ENCODE measurements at places on chromosomes 5 and 9.

DNA sequence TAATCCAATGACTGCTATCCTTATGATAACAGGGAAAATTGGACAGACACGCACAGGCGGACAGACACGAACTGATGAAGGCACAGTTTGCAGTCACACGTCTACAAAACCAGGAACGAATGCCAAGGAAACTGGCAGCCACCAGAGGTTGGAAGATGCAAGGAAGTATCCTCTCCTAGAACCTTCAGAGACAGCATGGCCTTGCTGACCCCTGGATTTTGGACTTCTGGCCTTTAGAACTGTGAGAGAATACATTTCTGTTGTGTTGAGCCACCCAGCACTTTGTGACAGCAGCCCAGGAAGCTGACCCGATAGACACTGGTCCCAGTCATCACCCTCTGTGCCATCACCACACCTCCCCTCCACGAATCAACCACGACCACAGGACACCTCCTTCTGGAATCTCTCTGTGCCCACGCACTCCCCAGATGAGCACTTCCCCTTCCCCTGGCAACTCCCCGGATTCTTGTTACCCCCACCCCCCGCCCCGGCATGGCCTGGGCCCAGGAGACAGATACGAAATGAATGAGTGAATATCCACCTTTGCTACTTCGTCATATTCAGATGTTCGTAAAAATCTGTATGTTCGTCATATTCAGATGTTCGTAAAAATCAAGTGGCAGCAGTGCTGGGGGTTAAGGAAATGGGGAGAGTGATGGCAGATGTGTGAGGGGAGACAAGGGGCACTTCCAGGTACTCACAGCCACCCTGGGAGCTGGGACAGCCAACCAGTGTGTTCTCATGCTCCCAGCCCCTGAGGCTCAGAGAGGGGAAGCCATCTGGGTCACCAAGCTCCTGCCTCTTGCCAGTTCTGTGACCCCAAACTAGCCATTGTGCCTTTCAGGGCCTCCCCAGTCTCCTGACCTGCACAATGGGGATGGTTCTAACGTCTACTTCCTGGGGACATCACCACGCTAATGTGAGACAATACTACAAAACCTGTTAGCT lies 18.5 kb downstream of the GBGT1 start:
- no peak for DNase-seq

- no peak for DNase-seq
Observed at GRCh38 chr5:171299851-171300250, 9.2 kb upstream of the TLX3 start.

- DNase-seq: no peak
Observed at GRCh38 chr5:96597438-96598020, 64.6 kb upstream of the CAST start.

DNA sequence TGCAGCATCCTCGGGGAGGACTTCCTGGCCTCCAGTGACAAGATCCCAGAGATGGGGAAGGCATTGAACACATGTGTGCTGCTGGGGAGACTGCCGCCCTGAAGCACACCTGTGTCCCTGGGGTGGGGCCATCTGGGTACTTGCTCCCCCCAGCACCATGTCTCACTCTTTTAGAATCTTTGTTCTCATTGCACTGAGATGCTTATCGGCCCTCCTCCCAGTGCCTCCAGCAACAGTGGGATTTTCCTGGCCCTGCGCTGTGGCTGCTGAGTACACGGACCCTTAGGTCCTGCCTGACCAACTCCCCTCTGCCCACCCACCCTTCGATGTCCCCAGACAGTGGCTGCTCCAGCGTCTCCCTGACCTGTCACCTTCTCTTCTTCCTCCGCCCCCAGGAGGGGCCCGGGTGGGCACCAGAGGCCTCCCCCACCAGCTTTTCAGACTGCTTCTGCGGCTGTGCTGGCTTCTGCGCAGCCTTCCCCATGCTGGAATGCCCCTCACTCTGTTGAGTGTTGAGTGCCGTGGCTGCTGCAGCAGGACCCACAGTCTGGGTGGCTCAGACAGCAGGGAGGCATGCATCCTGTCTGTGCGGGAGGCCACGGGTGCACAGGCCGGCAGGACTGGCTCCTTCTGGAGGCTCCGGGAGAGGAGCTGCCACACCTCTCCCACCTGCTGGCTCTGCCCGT lies 145.9 kb upstream of the IRX2 start:
- no peak for DNase-seq

DNA sequence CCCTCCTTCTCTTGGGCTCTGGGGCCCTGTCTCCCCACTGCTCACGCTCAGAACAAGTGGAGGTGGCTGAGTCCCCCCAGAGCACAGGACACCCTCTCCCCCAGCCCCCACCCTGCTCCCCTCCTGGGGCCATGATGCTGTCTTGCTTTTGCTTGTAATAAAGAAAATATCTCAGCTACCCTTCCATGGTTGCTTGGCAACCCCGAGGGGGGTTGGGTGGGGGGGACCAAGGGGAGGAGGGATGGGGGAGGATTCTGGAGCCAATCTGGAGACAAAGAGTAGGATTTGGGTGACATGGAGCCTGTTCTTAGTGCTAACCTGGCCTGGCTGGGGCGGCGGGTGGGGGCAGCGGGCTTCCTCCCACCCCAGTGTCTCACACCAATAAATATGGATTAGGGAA lies 16.1 kb upstream of the CERCAM start:
- no peak for DNase-seq

- no peak for DNase-seq
Observed at GRCh38 chr5:69489246-69489645, 3.3 kb upstream of the OCLN start.

- no peak for DNase-seq
Observed at GRCh38 chr9:38318759-38319495, 73.6 kb upstream of the ALDH1B1 start.

DNA sequence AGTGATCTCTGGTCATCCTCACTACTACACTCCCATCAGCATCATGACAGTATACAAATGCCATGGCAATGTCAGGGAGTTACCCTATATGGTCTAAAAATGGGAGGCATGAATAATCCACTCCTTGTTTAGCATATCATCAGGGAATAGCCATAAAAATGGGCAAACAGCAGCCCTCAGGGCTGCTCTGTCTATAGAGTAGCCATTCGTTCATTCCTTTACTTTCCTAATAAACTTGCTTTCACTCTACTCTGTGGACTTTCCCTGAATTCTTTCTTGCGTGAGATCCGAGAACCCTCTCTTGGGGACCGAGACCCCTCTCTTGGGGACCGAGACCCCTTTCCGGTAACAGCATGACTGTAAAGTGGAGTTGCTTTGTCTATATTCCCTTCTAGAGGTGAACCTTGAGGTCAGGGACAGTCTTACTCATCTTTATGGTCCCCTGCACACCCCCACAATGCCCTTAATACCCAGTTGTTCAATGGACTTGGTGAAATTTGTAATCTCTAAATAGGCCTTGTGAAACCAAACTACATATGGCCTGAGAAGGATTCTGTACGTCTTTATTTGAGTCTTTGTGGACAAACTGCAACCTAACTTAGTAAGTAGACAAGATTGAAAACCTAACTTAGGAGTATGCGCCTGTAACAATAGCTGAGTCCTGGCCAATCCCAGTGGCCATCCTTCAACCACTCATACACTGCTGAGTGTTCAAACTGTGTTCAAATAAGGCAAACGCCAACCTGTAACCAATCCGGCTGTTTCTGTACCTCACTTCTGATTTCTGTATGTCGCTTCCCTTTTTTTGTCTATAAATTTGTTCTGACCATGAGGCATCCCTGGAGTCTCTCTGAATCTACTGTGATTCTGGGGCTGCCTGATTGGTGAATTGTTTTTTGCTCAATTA lies 32.3 kb upstream of the UBTD2 start:
- DNase-seq: no peak

DNA sequence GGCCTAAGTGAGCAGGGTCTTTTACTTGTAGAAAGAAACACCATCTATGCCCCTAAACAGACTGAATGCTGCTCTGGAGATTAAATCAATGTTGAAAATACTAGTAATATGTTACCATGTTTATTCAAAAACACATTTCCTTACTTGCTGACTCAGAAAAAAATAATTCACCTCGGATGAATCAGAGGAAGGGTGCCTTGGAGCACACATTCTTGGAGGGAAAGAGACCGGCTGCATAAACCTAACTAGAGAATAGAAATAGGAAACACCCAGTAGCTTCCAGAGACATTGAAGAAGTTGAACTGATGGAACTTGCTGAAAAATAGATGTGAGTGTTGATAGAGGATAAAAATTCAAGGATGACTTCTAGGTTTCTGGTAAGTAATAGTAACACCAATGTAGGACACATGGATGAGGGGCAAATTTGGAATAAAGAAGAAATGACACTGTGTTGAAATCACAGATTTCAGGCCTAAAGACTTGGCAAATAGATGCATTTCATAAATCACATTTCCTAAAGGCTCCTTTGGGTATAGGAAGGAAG lies 76.9 kb upstream of the MINAR2 start:
- DNase-seq: no peak

DNA sequence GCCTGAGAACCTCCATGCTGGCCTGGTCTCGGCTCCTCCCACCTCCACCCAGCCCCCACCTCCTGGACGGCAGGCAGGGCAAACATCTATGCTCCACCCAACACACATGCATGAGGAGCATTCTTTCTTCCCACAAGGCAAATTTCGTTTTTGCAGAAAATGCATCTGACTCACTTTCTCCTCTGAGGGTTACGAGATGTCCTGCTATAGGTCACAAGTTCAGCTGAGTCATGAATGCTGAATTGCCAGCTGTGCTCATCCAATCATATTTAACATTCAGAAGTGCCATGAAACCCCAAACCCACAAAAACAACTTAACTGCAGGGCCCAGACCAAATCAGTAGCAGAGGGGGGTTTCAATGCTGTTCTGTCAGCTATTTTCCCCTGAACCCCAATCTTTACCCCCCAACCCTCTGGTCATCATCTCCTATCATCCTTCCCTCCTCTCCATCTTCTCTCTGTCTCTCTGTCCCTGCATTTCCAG lies 39.0 kb upstream of the OSMR start:
- DNase-seq: no peak

DNA sequence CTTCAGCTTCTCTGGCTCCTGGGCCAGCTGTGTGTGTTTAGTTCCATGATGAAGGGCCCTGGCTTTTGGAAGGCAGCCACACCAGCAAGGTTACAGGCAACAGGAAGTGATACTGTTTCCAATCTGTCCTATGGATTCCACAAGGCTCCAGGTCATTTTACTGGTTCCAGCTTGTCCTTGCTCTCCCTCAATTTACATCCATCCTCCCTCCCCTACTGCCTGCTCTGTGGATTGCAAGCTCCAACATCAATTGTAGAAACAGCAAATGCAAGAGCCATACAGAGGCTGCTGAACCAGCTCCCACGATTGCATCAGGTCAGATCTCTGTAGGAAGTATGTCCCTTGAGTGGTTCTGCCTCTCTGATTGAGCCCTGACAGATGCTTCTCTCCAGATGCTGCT lies 409.8 kb downstream of the NTRK2 start:
- no peak for DNase-seq

GRCh38 chr5:95908799-95909198 lies 52.9 kb downstream of the ELL2 start:
- no peak for DNase-seq

DNA sequence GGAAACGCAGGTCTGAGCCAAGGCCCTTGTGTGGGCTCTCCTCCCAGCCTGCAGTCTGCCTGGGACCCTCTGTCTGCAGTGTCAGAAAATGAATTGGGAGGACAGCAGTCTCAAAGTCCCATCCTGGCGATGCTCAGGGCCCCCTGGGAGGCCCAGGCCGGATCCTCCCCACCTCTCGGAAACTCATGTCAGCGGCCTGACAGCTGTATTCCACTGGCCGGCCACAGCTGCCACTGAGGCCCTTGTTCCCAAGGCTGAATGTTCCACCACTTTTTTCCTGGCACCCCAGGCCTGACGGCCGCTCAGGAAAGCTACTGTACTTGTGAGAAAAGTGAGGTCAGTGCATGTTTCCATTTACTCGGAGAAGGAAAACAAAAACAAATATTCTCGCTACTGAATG lies 180.0 kb downstream of the FGF18 start:
- DNase-seq: no peak

DNA sequence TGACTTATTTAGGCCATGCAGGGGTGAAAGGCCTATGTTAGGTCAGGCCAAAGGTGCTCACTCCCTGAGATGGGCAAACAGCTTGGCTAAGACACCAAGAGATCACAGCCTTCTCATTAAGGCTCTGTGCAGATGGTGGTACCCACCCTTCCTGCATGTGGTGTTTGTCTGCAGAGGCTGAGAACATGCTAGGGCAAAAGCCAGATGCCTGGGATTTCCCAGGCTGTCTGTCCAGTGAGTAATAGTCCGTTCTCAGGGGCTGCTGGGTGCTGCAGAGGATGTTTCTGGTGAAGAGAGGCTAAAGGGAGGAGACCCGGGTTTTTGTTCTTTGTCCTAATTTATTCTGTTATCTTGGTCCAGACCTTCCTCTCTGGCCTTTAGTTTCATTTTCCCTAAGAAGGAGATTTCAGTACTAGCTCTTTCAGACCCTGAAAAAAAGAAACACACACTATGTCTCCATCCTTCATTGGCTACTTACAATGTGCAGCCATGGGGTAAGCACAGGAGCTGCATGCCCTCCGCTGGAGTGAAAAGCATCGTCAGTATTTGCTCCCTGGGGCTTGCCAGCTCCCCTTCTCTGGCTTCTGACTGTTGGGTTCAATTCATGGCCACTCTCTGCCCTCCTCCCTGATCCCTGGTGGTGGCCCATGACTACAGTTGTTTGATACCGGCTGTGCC lies 23.4 kb upstream of the GLRA1 start:
- DNase-seq: no peak

GRCh38 chr5:5752844-5753243 lies 330.4 kb downstream of the ICE1 start:
- DNase-seq: no peak

Data from activated effector memory CD4-positive, alpha-beta T cell treated with Interleukin-2 at 50 U/mL for 16 hours (primary cell).